ENCODE measurements at places on chromosomes 5 and 9. TPM values are rescaled to one million over a fixed set of nuclear protein-coding genes. Genes with fewer than 3 reads are reported as not detected.

- DNase-seq, result no peak
Observed at GRCh38 chr5:149781612-149782011, 51.5 kb downstream of the PPARGC1B start.

Gene GALNT10
- 43.0 TPM for total RNA-seq

DNA sequence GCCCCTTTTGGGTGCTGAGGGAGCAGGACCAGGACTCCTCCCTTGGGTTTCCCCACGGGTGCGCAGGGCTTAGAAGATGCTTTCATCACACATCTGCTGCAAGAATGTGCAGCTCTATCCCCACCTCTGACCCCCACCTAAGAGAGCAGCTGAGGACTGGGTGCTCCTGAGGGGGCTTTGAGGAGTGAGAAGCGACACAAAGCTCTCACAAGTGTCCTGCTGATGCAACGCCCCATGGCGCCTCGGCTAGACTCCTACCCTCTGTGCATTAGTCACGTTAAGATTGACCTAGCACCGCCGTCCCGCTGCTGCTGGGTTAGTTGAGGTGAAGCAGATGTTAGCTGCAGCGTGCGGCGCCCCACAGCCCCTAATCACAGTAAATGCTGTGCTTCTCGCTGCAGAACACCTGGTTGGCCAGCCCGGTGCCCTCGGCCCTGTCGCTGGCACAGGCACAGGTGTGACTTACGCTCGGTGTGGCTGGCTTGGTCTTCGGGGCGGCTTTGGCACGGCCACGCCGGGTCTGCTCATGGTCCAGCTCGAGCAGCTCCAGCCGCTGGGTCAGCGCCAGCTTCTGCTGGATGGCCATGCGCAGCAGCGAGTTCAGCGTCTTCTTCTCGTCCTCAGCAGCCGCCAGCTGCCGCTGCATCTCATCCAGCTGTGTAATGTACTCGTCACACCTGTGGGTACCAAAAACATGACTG is 45.0 kb upstream of the IPPK start:
- no peak for DNase-seq

- no peak for DNase-seq
Observed at GRCh38 chr5:163535290-163535689, 29.9 kb downstream of the MAT2B start.

DNA sequence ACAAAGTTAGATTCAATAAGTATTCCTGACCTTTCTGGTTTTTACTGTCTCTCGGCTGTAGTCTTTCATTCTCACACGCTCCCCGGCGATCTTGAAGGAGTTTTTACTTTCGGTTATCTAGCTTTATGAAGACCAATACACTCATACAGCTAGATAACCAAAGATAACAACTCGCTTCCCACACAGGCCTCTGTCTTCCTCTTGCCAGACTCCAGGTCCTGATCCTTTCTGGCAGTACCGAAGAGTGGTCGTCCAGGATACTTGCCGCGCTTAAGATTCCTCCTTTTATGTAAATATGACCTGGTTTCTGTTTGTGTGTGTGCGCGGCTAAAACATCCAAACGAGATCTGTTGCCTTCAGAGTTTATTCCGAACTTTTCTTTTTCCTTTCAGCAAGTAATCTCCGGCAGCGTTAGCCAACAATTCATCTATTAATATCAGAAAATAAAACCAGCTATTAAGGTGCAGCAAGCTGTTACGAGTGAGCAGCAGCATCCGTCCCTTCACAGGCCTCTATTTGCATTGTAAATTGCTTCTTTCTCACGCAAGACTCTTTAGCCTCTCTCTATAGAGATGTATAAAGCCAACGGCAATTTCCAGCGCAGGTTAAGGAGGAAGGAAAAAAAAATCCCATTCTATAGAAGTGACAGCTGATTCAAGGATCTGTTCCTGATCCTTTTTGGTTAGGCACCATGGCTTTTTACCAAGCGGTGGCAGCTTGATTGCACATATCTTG is 216.1 kb downstream of the MEF2C start:
- no peak for DNase-seq

DNA sequence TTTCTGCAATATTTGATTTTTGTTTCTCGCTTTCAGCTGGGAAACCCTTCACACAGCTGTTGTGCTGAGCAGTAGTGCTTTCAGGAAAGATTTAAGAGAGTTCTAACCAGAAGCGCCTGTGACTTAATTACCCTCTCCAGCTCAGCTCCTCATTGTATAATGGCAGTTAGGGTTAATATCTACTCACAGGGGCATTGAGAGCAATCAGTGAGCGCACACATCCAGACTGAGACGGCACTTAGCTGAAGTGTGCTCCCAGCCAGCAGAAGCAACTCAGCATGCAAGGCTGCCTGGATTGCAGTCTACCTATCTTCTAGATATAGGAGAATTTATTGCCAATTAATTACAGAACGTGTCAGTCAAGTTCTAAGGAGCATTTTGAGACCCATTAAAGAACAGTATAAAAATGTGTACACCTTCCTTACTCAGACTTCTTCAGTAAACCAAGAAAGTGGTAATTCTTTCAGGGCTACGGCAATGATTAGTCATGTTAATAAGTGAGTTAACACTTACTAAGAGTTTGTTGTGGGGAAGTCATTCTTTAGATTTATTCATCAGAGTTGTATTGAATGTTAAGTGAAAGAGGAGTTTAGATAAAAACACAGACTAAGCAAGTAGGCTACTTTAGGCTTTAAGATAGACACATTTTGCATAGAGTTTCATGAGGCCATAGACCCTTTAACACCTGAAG is 111.7 kb upstream of the PCAT7 start:
- no peak for DNase-seq

Gene PCDHA3
- 2.0 TPM for total RNA-seq

DNA sequence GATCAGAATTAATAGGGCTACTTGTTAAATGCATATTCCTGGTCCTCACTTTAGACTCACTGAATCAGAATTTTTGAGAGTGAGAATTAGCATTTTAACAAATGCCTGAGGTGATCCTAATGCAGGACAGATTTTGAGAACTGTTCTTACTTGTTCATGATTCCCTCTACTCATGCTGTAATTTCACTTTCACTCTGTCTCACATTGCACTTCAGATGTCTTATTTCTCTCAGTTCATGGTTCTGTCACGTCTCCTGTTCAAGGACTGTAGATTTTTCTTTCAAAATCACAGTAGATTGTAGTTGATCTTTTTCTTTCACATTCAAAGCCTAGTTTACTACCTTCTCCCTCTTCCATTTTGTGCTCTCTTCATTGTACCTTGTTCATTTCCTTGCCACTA is 54.3 kb downstream of the ADGRV1 start:
- DNase-seq, result no peak

DNA sequence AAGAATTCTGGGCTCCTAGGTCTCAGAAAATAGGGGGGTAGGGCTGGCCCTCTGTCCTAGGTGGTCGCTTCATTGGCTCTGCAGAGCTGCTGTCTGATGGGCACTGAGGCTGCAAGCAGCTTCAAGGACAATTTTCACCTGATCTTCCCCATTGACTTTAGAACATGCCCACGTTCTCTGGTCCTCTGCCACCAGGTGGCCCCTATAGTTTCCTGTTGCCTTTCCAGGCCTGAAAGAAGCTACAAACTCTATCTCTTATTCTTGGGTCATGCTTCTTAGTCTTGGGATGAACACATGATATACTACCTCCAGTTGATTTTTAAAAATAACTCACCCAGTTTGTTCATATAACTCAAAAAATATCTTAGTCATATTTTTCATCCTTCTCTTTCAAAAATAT is 26.3 kb downstream of the SPZ1 start:
- no peak for DNase-seq

DNA sequence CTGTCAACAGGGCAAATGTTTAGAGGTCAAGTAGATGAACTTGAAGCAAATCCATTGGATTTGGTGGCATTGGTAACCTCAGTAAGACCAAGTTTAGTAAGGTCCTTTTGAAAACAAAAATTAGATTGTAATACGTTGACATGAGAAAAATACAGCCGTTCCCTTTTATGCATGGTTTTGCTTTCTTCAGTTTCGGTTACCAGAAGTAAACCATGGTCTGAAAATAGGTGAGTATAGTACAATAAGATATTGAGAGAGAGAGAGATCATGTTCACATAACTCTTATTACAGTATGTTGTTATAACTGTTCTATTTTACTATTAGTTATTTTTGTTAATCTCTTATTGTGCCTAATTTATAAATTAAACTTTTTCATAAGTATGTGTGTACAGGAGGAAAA is 156.6 kb upstream of the SLC12A2 start:
- DNase-seq, result no peak

- peak; percentile 32 for DNase-seq
Observed at GRCh38 chr9:114653556-114654159, 3.9 kb downstream of the TEX53 start.

- DNase-seq, result no peak
Observed at GRCh38 chr9:130484362-130485072, 39.8 kb downstream of the ASS1 start.

Gene PCDHGA2
- 8.5 TPM for total RNA-seq

GRCh38 chr5:38011668-38012188 is 171.9 kb upstream of the GDNF start:
- DNase-seq, result no peak

DNA sequence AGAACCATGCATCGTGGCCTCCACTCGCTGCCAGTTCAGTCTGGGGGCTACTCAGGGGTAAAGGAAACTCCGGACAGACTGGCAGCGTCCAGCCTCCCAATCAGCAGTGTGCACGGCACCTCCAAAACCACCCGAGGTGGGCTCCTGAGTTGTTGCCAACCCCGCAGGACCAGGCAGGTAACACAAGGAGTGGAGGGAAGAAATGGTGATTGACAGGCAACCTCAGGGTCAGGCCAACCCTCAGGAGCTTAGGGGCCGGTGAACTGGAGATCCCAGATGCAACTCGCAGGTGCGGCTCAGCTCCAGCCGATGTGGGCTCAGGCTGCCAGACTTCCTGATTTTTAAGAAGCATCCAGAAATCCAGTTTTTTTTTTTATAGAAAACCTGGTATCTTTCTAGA is 37.3 kb upstream of the AKNA start:
- DNase-seq, result no peak

Gene SLC9A3
- total RNA-seq, result 1.6 TPM

Gene LCN12
- total RNA-seq, result not detected

- no peak for DNase-seq
Observed at GRCh38 chr5:167950126-167950721, 341.2 kb upstream of the WWC1 start.

Gene PAPPA
- total RNA-seq, result 7.4 TPM

Gene SH3RF2
- total RNA-seq, result 8.1 TPM

DNA sequence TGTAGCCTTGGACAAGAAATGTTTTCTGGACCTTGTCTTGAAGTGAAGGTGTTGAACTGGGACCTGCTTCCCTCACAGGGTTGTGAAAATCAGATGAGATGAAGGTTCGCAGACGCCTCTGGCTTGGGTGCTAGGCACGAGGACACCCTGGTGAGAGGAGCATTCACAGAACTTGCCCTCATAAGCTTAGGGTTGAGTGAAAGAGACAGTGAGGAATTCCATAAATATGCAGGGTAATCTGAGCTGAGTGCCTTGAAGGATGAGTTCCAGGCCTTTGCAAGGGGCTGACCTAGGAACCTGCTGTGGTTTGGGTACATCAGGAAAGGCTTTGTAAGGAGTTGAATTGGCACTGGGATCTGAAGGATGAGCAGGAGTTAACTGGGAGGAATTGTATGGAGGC is 75.7 kb upstream of the SAP30L start:
- no peak for DNase-seq

- DNase-seq, result no peak
Observed at GRCh38 chr5:133343196-133343595, 269.1 kb downstream of the FSTL4 start.

DNA sequence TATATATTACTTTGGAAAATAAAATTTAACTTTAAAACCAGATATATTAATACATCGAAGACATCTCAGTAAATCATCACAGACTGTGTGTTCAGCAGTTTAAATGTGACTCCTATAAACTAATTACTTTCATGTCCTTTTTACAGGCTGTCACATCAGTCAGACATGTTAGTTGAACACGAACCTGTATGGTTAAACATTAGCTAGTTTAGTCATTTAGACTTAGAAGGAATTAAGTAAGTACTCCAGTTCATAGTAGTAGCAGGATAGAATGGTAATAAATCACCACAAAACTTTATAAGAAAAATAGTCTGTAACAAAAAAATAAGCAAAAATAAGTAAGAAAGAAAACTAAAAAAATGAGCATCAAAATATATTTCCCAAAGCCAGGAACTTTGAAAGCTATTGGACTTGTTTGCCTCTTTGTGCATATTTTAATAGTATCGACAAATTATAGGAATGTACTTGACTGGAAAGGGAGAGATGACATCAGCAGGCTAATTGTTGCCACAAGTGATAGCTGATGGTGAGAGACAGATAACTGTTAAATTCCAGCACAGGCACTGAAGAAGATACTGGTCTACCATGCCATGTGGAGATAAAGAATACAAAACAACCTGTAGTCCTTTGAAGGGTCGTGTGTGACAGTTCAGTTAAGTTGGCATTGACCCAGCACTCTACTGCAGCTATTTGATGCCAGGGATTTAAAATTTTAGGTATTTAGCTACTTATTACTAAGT is 83.9 kb downstream of the RIC1 start:
- DNase-seq, result no peak

- DNase-seq, result no peak
Observed at GRCh38 chr5:143397302-143398052, 6.0 kb downstream of the NR3C1 start.

Gene INVS
- 46.8 TPM for total RNA-seq

DNA sequence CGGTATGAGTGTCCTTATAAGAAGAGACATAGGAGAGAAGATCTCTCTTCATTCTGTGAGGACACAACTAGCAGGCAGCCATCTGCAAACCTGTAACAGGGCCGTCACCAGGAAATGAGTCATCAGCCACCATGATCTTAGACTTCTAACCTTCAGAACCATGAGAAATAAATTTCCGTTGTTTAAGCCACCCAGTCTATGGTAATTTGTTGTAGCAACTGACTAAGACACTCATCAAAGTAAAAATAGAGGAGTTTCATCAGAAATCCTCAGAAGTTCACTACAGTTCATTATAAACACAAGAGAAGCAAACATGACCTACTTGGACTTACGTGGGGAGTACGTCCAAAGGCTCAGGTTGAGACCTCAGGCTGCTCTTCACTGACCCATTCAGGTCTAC is 357.7 kb downstream of the SEMA5A start:
- DNase-seq, result no peak

GRCh38 chr9:33858423-33858822 is 41.5 kb downstream of the UBE2R2 start:
- DNase-seq, result no peak

DNA sequence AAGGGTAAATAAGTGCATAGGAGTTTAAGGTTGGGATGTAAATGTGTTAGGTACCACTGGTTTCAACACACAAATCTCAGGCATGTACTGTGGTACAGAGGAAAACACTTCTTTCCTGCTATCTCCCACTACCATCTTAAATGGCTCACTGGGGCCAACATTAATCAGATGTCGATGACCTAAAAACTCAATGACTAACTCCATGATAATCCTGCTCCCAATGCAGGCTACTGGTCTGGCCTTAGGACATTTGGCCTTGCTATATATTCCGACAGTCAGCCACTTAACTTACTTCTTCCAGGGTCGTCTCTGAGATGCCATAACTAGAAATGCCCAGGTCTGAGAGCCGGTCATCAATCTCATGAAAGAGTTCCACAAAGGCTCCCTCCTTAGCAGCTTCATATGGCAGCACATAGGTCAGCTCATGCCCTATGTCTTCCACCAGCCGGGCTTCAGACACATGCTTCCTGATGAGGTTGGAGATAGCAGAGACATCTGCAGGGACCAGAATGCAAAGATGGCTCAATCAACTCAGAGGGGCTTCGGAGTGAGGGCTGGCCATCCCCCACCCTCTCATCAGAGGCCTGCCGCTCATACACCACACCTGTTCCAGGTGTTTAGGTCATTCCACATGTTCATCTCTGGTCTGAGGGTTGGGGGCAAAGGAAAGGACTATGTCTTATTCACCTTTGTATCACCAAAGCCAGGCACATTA is 52.1 kb downstream of the NIPSNAP3B start:
- no peak for DNase-seq

Data from thoracic aorta (tissue), 2 donors.